ENCODE measurements at places on chromosomes 5 and 9. TPM values are rescaled to one million over a fixed set of nuclear protein-coding genes. Genes with fewer than 3 reads are reported as not detected.

DNA sequence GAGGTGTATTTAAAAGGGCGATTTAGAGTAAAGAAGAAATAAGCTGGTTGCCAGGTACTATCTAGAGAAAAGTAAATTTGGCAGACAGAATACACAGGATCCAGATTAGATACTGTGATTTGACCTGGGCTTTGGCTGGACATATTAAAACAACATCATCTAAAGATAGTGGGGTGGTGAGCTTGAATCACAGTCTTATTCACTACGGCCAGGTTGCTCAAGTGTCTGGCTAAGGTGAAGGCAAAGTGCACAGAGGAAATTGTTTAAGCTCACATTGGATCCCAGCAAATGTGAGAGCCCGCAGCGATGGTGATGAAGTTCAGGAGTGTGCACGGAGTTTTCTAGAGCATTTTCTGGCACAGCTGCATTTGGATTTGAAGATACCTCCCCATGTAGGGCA lies 398.2 kb upstream of the MEF2C start:
- no peak for DNase-seq

DNA sequence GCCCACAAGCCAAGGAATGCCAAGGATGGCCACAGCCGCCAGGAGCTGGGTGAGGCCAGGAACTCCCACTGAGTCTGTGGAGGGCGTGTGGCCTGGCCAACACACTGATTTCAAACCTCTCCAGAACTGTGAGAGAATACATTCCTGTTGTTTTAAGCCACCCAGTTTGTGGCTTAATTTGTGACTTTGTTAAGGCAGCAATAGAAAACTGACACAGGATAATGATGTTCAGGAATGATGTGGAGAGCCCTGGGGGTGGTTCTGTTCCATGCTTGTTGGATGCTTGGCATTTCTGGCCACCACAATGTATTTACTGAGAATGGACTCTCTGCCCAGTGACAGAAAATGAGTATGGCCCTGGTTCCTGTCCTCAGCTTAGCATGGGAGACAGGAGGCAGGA lies 82.8 kb downstream of the DAP start:
- DNase-seq: no peak

Gene RECK
- total RNA-seq: 3.8 TPM

- DNase-seq: no peak
Observed at GRCh38 chr5:127957183-127957582, 126.4 kb upstream of the SLC12A2 start.

Gene CATSPER3
- 0.27 TPM for total RNA-seq

Gene SPAG8
- total RNA-seq: 3.2 TPM

Data from hematopoietic multipotent progenitor cell (in vitro differentiated cells).